ENCODE measurements at places on chromosomes 2 and 18. TPM values are rescaled to one million over a fixed set of nuclear protein-coding genes. Genes with fewer than 3 reads are reported as not detected.

CD226 gene
- 0.32 TPM for total RNA-seq

CDK5R2 gene
- not detected for total RNA-seq

NEU4 gene
- not detected for total RNA-seq

SAG gene
- total RNA-seq = not detected

C2orf80 gene
- not detected for total RNA-seq

RAX gene
- not detected for total RNA-seq

All from articular chondrocyte of knee joint (primary cell).